Stimulated activated CD4-positive, alpha-beta T cell treated with anti-CD3 and anti-CD28 coated beads, Interleukin-12 subunit alpha, Interleukin-12 subunit beta, amount 100 ng/mL, for 24 hours (primary cell): ENCODE measurements at places on chromosomes 6 and 20.

- DNase-seq = no peak
Measured at GRCh38 chr6:122322824-122323223, 76.6 kb upstream of the HSF2 start.

- DNase-seq = no peak
Measured at GRCh38 chr20:25233016-25233772, 14.7 kb upstream of the PYGB start.

DNA sequence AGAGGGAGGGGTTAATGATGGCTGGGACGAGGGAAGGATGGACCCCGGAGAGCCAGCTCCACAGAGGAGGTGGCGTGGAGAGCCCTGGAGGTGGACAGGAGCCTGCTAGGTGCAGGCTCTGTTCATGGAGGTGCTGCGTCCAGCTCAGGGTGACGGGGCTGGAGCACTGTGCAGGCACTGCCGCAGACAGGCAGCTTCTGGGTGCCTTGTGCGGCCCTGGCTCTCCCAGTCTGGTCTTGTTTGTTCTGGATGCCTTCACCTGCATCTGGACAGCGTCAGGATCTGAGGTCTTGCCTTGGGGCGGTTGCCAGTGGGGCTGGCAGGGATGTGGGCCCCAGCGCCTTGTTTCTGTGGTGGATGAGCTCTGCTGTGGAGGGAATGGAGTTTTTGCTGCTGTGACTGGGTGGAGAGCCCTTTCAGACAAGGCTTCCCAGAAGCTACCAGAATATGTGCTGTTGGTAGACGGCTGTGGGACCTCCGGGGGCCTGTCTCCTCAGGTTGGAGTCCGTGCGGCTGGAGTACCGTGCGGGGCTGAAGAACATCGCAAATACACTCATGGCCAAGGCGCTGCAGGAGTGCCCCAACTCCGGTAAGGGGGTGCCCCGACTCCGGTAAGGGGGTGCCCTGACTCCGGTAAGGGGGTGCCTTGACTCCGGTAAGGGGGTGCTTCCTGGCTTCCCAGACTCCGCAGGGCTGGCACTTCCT lies 7.8 kb upstream of the C20orf204 start:
- DNase-seq = no peak

DNA sequence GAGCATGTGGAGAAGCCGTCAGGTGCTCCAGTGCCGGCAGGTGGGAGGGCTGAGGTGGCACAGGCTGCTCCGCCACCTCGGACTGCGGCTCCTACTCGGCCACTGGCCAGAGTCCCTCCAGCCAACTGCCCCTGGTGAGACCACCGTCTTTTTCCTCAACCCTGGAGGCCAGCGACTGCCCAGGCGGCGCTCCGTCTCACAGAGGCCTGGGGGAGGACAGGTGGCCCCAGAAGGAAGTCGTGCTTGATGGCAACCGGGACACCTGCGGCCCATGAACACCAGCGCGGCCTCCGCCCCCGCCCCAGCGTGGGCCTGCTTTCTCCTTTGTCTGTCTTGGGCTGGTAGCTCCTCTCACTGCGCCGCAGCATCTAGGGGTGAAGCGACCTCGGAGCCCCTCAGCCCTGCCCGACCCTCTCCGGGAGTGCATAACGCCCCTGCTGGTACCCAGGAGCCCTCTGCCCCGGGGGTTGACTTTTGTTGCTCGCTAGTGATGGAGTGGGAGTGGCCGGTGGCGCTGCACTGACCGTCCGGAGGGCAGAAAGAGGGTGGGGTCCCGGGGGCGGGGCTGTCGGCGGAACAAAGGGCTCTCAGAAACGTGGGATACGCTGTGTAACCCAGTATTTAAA lies 706 bp upstream of the TUBB2B start:
- no peak for DNase-seq

- DNase-seq = no peak
Measured at GRCh38 chr6:157108923-157109322, 214.4 kb downstream of the TMEM242 start.

GRCh38 chr20:19543101-19543500 lies 215.0 kb upstream of the RIN2 start:
- no peak for DNase-seq

DNA sequence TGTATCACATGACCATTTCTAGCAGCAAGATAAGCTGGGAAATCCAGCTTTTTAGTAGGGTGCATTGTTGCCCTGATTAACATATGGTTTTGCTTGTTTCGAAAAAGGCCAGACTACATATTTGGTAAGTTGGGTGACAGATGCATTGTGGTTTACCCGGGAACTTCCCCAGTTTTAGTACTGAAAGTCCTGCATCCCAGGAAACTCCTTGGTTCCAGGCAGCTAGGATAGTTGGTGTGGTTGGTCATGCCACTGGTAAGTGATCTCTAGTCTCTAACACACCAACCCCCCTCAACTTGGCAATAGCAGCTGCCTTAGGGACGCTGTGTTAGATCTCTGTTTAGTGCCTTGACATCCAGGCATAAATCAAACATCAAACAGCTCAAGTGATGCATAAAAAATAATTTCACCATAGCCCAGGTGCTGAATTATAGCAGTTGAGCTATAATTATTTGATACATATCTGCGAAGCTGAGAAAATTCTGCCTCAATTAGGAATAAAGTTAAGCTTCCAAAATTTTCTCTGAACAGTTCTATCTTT lies 216.5 kb downstream of the TFAP2C start:
- DNase-seq = no peak

DNA sequence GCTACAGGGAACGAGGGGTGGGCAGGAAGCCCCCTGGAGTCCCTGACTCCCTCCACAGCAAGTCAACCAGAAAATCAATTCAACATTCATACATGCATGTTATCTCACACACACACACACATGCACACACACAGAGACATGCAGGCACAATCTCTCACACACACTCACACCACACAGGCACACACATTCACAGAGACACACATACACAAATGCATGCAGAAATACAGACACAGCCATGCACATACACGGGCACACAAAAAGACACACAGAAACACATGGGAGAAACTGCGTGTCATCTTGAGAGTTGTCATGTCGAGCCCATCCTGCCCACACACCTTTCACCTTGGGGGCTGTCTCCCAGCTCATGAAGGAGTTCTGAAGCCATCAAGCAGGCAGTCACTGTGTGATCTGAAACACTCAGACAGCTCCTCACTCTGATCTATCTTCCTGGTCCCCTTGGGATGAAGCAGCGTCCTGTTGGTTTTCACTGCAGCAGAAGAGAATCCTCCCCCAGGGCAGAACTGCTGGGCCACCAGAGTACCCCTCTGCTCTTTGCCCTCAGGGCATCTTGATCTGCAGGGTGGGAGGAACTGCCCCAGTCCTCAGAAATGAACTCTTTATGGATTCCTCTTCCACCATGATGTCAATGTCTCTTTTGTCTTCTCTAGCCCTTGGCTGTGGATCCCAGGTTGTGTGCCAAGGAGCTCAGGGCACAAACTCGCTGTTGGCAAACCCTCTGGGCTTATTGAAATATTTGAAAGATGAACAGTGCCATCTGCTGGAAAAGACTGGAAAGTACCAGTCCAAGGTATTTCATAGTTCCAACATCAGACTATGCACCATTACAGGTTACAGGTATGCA lies 8.8 kb downstream of the RAET1L start:
- no peak for DNase-seq

DNA sequence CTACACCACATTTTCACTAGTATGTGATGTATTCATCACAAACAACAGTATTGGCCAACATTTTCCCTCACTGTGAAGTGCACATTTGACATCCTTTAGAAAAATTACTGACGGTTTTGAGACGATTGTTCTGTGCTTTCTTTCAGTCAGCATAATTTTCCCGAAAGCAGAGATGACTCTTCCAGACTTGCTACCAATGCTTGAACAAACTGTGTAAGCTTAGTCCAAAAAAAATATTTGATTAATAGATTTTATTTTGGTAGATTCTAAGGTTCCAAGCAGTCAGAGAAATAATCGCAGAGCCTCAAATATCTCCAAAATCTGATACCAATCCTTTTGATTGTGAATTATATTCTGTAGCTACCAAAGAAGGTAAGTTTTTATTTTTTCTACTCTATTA lies 151.1 kb upstream of the ESR1 start:
- DNase-seq = no peak

GRCh38 chr20:48667889-48668413 lies 159.8 kb downstream of the PREX1 start:
- no peak for DNase-seq

DNA sequence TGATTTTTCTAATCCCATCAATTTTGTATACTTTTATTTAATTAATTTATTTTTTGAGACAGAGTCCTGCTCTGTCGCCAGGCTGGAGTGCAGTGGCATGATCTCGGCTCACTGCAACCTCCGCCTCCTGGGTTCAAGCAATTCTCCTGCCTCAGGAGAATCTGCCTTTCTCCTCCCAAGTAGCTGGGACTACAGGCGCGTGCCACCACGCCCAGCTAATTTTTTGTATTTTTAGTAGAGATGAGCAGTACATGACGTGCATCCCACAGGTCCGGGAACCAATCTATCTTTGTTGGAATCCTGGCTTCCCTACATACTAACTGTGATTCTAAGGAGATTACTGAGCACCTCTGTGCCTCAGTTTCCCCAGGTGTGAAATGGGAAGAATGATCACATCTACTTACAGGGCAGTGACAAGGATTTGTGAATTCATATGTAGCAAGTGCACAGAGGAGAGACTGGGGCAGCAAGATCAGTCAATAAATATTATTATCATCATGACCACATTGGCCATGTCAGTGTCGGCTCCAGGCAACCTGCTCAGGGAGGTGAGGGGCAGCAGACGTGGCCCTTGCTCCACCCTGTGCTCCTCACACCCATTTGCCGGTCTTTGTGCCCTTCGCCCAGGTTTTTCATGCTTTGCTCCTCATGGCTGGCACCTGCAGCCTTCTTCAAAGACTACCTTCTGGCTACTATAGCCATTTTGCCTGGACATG lies 22.1 kb downstream of the CYP24A1 start:
- no peak for DNase-seq

GRCh38 chr6:47655719-47656595 lies 42.4 kb upstream of the ADGRF4 start:
- no peak for DNase-seq

GRCh38 chr20:11429168-11429567 lies 488.5 kb upstream of the BTBD3 start:
- no peak for DNase-seq

- no peak for DNase-seq
Measured at GRCh38 chr6:116369964-116370759, 585 bp upstream of the DSE start.

DNA sequence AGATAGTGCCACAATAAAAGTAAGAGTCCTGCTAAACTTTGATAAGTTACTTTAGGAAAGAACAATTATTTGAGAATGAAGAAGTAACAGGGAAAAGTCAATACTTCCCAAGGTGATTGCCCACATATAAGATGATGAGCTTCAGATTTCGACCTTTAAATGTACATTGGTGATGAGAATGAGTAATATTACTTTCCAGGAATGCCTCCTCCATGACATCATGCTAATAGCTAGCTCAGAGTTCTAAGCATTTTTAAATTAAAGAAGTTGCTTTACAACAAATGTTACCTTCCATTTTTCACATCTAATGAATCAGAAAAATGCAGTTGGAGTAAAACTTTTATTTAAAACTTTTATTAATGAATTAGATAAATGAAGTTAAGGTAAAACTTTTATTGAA lies 22.5 kb upstream of the OPN5 start:
- no peak for DNase-seq

DNA sequence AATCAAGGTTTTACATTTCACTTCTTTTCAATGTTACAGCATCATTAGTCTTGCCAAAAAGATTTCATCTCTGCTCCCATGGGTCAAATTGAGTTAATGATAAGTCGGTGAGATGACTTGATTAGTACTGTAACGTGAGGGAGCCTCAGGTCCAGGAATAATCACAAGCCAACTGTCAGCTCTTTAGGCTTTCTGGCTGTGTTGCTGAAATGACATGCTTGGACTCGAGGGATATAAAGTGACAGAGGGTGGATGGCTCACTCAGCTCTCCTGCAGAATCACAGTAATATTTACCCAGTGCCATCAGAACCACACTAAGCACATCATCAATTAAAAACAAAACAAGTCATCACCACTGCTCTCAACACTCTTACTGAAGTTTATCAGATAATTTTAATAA lies 196.2 kb upstream of the THEMIS start:
- no peak for DNase-seq

- no peak for DNase-seq
Measured at GRCh38 chr6:42259286-42259685, 41.6 kb upstream of the MRPS10 start.

DNA sequence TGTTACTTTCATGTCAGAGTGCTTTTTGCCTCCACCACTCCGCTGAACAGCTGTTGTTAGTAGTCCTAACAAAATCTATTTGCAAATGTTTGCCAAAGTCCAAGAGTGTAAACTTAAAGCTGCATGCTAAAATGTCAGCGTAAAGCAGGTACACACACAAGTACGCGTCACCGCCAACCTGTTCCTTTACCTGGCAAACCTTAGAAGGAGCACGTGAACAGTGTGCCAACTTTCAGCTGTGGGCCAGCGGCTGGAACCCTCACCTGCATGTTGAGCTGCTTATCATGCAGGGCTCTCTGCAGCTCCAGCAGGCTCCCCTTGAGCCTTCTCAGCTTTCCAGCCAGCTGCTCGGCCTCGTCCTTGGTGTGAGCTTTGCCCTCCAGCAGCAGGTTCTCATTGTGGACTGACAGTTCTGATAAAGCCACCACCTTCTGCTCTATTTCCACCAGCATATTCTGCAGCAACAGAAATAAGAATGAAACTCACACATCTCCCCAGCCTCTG lies 359.3 kb downstream of the SYNE1 start:
- no peak for DNase-seq
